ENCODE measurements at places on chromosomes 13 and 19. TPM values are rescaled to one million over a fixed set of nuclear protein-coding genes. Genes with fewer than 3 reads are reported as not detected.
A peak's percentile ranks its signal among the peaks of the same experiment; 100 is the strongest.

DNA sequence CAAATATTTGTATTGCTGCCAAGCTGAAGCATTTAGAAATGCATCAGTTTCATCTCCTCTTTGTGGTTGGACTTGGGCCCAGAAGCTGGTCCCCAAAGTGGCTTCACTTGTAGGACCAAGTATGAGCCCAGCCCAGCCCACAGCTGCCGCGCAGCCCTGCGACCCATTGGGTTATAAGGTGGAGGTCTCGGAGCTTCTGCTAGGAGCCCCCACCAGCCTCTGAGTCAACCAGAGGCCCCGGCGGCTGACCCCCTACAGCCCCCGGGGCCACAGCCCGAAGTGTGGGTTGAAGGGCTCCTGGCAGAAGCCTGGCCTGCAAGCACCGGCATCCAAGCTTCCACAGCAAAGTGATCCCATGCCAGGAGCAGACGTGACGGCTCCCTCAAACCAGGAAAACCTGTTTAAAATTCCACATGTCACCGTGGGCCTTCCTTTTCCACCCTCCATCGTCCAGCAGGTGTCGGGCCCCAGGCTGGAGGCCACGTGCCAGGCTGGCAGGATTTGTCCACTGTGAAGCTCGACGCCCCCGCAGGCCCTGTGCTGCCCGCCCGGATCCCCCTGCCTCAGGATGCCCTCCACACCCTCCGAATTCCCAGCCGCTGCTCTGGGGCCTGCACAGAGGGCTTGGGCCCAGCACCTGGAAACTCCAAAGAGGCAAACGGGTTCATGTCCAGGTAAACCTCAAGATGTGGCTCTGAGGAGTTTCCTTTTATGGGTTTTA lies 54.7 kb downstream of the C13orf46 start:
- DNase-seq = no peak

- peak; percentile 32 for DNase-seq
Measured at GRCh38 chr19:30669329-30670010, 297.3 kb downstream of the ZNF536 start.

DNA sequence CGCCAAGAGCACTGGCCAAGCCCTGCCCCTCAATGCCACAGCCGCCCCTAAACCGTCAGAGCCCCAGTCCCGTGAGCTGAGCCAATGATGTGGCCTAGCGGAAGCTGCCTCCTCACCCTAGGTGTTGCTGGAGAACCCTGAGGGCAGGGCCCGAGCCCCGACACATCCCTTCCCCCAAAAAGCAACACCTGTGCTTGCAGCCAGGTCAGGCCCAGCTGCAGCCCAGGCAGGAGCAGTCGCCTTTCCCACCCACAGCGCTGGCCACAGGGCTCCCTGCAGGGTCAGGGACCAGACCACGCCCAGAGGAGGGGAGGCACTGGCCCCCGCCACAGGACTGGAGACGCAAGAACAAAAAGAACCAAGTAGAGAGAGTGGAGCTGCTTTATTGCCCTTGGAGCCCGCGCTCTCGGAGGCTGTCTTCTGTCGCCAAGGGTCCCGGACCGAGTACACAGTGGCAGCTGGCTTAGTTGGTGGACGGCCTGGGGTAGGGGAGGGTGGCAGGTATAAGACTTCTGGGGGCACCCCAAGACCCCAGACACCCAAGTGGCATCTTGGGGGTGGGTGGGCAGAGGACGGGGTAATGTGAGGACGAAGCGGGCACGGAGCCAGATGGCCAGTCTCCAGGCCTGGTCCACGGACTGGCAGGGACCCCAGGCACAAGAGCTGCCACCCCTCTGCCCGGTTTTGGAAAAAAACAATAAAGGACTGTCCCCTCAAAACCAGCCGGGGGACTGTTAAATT lies 3.3 kb downstream of the P2RY11 start:
- DNase-seq = no peak

- DNase-seq = no peak
Measured at GRCh38 chr19:15247107-15248014, 15.1 kb upstream of the EPHX3 start.

Gene CABP5
- total RNA-seq = not detected

Gene ACP5
- total RNA-seq = 15.5 TPM
